ENCODE measurements at places on chromosomes 2 and 18. TPM values are rescaled to one million over a fixed set of nuclear protein-coding genes. Genes with fewer than 3 reads are reported as not detected.

- H3K27ac ChIP-seq = peak overlapping the region; percentile 74
- no peak for DNase-seq
- no peak overlapping the region for H3K4me3 ChIP-seq
- H3K4me1 ChIP-seq = peaks cover 6% of the 10 kb centered on the region
- H3K27me3 ChIP-seq = no peaks in the 10 kb centered on the region
- no peaks in the 10 kb centered on the region for H3K36me3 ChIP-seq
Measured at GRCh38 chr2:162245061-162245460, 1.8 kb upstream of the FAP start.

DNA sequence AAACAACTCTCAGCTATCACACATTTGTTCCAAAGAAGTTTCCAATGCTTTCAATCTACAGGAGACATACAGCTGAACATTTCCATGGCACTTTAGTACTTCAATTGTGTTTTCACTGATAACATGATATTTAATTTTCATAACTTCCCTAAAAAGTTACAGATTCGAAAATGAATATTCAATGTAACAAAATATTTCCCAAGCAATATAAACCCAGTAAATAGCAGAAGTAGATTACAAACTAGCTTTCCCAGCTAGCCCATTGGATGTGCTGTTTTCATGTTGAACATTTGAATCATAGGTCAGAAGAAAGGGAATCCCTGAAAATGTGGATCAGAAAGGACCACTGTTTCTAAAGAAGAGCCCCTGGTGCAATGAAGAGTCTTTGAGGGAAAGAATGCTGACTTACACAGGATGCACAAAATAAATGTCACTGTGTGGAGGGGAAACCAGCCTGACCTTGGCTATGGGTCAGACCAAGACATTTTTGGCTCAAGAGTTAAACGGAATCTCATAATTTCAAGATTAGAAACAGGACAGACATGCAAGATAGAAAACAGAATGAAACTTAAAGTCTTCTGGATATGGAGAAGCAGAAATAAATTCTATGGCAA lies 22.5 kb downstream of the CYTIP start:
- no peaks in the 10 kb centered on the region for H3K36me3 ChIP-seq
- no peaks in the 10 kb centered on the region for H3K4me1 ChIP-seq
- no peak overlapping the region for H3K27ac ChIP-seq
- H3K4me3 ChIP-seq = no peak overlapping the region
- no peaks in the 10 kb centered on the region for H3K27me3 ChIP-seq

DNA sequence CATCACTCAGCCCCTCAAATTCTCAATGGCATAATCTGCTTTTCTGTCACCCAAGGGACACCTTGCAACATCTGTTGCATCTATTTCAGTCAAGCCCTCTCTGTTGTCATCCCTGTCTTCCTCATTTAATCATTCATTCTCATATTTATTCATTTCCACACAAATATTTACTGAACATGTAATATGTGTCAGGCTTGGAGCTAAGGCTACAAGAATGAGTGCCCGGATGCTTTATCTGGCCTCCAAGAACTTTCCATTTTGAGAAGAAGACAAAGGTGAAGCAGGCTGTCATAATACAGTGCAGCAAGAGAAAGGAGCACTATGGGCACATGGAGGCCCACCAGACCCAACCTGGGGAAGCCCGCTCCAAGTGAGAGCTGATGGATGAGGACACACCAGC lies 15.6 kb downstream of the IL18RAP start:
- H3K4me3 ChIP-seq = no peak overlapping the region
- no peak overlapping the region for H3K27ac ChIP-seq
- no peak for DNase-seq
- H3K27me3 ChIP-seq = no peaks in the 10 kb centered on the region

- no peak overlapping the region for H3K27ac ChIP-seq
- no peak for DNase-seq
- H3K4me1 ChIP-seq = no peaks in the 10 kb centered on the region
- H3K27me3 ChIP-seq = no peaks in the 10 kb centered on the region
- no peaks in the 10 kb centered on the region for H3K36me3 ChIP-seq
- H3K4me3 ChIP-seq = no peak overlapping the region
Measured at GRCh38 chr2:143481733-143482132, 352.5 kb downstream of the ARHGAP15 start.

DNA sequence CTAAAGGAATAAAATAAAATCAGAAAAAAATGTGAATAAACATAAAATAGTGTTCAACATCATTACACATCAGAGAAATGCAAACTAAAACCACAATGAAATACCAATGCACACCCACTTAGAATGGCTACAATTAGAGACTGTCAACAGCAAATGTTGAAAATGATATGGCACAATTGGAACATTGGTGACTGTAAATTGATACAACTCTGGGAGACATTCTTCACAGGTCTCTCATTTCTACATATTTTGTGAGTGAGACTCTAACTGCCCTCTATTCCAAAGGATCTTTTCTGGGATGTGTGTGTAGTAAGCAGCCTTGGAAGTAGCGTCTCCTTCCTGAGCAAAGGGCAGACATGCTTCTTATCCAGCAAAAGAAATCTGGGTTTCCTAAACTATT lies 323.0 kb downstream of the FBXO15 start:
- no peaks in the 10 kb centered on the region for H3K4me1 ChIP-seq
- H3K27me3 ChIP-seq = no peaks in the 10 kb centered on the region
- no peak overlapping the region for H3K4me3 ChIP-seq
- no peaks in the 10 kb centered on the region for H3K36me3 ChIP-seq
- no peak for DNase-seq

GRCh38 chr2:33316328-33316727 lies 160.1 kb upstream of the RASGRP3 start:
- H3K27me3 ChIP-seq = no peaks in the 10 kb centered on the region
- no peaks in the 10 kb centered on the region for H3K36me3 ChIP-seq
- no peak overlapping the region for H3K27ac ChIP-seq
- H3K4me3 ChIP-seq = no peak overlapping the region
- H3K4me1 ChIP-seq = no peaks in the 10 kb centered on the region

SRD5A2 gene
- not detected for total RNA-seq

DNA sequence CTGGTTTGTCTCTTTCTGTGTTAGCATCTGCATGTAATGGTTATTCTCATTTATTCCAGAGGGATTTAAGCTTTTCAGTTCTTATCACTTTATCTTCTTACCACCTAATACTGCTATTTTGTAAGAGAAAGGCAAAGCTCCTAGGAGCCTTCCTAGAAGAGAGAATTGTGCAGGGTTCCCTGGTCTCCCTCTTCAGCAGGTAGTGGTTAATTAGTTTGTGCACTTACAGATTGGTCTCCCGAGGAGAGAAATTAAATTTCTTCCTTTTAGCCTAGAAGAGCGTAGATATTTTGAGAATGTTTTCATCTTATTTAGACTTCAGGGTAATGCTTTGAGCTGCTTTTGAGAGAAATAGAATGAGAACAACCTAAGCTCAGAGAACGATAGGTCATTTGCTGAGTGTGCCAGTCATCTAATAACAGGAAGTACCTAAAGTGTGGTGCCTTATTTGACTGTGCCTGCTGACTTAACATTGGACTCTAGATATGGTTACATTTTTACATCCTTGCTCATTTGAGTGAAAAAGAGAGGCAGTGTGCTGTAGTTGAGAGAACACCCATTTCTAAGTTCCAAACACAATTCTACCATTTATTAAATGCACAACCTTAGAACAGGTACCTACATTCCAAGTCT lies 651.4 kb downstream of the STK39 start:
- H3K27ac ChIP-seq = no peak overlapping the region
- no peak for DNase-seq
- no peaks in the 10 kb centered on the region for H3K4me1 ChIP-seq
- H3K36me3 ChIP-seq = no peaks in the 10 kb centered on the region
- no peaks in the 10 kb centered on the region for H3K27me3 ChIP-seq

DNA sequence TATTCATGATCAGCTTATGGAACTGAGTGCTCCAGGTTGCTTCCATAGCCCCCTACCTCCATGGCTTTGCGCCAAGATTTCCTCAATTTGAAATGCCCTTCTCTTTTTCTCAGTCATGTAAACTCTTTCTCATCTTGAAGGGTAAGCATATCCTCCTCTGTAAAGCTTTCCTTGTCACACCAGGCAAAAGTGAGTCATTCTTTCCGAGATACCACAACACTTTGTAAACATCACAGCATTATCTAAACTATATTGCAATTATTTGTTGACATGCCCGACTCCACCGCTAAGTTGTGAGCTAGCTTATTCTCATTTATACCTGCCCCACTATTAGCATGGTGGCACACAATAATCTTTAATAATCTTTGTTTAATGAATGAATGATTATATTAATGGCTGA lies 419.5 kb upstream of the CHST9 start:
- H3K36me3 ChIP-seq = no peaks in the 10 kb centered on the region
- no peaks in the 10 kb centered on the region for H3K27me3 ChIP-seq
- DNase-seq = no peak
- H3K27ac ChIP-seq = no peak overlapping the region

GRCh38 chr2:71746946-71747501 lies 293.7 kb downstream of the DYSF start:
- no peak overlapping the region for H3K4me3 ChIP-seq
- no peaks in the 10 kb centered on the region for H3K27me3 ChIP-seq
- H3K36me3 ChIP-seq = no peaks in the 10 kb centered on the region
- no peaks in the 10 kb centered on the region for H3K4me1 ChIP-seq
- peak overlapping the region; percentile 85 for H3K27ac ChIP-seq

GRCh38 chr2:233387667-233388528 lies 33.6 kb downstream of the DGKD start:
- peak overlapping the region; percentile 83 for H3K27ac ChIP-seq
- peak; percentile 89 for DNase-seq
- H3K27me3 ChIP-seq = no peaks in the 10 kb centered on the region
- H3K36me3 ChIP-seq = no peaks in the 10 kb centered on the region
